IPS-NIHi11 (cell line): ENCODE measurements at places on chromosomes 12 and 14.
A peak's percentile ranks its signal among the peaks of the same experiment; 100 is the strongest.

DNA sequence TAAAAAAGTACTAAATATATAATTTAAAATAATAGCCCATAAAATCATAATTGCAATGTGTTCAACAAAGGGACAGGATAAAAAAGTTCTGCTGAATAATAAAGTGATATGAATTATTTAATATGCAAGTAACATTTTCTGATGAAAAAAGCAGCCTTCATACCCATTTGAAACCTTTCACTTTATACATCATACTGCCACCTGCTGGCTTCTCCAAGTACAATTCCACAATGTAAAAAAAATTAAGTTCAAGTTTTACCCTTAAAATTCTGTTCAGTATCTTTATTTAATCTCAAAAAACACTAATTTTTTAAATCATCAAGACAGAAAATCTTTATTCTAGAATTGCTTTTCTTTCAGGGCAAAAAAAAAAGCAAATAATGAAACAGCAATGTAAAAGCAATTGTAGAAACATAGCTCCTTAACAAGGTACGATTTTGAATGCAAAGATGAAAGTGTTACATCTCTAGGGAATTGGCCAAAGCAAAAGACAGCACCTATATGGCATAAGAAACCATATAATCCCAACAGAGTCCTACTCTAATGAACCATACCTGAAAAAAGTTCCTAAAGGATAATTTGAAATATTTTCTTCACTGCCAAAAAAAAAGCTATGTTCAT, 15.0 kb downstream of the MDM1 start:
- peak; percentile 29 for DNase-seq

- no peak for DNase-seq
Observed at GRCh38 chr14:95006051-95006450, 151.3 kb downstream of the DICER1 start.

DNA sequence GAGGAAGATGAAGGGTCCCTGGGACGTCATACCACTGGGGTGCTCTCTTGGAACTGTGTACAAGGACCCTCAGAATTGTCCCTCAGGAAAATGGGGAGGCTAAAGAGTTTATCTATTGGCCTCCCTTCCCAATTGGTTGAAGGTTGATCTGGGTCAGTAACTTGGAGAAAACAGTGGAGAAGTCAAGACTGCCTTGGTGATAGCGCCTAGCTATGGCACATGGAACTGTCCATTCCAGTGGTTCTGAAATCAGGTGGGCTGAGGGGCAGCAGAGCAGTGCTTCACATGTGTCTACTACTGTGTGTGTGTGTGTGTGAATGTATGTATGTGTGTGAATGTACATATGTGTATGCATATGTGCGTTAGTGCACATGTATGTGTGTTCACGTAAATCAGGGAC, 316.1 kb downstream of the AACS start:
- peak; percentile 29 for DNase-seq

DNA sequence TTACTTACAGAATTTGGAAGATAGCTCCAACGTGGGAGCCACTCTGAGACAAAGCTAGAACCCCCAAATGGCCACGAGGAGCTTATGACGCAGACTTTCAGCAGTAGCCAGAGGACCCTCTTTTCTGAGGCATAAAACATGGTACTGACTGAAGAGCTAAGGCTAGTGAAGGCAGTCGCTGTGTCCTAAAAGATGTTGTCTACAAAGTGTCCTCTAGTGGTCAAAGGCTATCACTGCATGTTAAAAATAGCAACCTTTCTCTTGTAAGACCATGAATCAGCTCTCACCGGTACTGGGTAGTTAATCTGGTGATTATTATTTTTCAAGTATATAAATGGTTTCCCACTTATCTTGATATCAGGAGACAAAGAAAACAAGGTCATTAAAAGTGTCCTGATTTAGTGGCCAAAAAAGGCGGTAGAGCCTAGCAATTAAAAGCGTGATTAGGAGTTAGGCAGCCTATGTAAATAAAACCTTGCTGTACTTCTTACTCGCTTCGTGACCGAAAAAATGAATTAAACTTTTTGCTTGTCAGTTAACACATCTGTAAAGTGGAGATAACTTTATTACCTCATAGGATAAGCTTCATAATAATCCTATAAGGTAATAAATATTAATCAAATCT, 47.0 kb upstream of the LGR5 start:
- DNase-seq, result peak; percentile 79

- no peak for DNase-seq
Observed at GRCh38 chr14:52412426-52412825, 98.3 kb downstream of the PTGER2 start.

DNA sequence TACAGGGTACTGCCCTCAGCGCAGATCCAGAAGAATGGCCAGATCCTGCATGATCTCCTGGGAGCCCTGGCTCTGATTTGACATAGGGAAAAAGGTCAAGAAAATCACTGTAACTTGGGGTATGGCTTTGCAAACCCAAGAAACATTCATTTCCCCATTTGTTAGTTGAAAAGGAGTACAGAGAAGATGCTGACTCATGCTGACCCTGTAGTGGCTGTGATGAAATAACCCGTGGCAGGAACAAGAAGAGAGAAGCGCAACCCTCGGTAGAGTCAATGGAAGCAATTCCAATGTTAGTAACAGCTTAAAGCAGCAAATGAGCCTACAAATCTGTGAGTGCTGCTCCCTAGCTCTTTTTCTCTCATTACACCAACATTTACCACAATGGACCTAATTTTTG, 281.6 kb upstream of the NPAS3 start:
- DNase-seq, result peak; percentile 6

GRCh38 chr14:20719777-20720176, 25.9 kb upstream of the EDDM3A start:
- no peak for DNase-seq

- no peak for DNase-seq
Observed at GRCh38 chr12:71719647-71720370, 33.9 kb downstream of the TMEM19 start.

- no peak for DNase-seq
Observed at GRCh38 chr12:46267825-46268582, 839 bp downstream of the SLC38A1 start.

- no peak for DNase-seq
Observed at GRCh38 chr12:51900323-51900889, 6.9 kb upstream of the ACVRL1 start.

DNA sequence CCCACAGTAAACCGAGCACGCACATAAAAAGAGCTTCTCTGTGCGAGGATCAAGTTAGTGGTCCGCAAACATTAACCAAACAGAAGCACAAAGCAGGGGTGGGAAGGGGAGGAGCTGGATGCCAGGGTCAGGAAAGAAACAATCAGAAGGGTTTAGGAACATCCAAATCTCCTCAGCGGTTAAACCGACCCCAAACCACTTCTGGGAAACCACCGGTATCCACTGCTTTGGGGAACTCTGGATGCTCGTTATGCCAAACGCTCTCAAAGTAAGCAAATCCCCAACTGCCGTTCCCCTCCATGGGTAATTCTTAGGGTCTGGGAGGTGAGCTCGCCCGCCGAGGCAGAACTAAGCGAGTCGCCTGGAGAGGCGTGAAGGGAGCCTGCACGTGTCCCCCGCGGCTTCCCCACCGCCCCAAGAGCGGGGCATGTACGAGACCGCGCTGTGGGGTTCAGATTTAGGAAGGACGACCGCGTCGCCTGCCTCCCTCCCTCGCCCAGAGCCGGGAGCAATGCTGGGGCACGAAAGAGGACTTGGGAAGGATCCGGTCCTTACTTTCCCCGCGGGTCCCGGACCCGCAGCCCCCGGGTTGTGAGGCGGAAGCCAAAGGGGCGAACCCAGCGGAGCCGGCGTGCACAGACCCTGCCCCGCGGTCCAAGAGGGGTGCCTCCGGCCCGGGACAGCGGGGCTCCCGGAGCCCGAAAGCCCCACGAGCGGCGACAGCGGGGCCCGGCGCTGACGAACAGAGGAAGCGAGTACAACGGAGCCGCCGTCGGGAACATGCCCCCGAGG, 711 bp downstream of the SBNO1 start:
- DNase-seq, result peak; percentile 38

DNA sequence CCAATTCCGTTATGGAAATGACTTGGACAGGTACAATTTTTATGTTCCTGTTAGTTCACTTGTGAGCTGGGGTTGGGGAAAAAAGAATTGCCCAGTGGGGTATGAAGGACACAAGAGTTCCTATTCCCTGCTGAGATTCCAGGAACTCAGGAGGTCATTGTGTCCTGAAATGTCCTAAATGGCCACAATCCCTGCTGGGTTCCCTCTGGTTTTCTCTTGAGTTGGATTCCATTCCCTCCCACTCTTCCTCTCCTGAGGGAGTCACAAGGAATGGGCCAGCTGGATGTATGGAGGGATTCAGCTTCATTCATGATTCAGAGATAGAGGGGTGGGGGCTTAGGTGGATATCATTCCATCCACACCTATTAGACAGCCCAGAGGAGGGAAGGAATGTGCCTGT, 34.5 kb upstream of the DCD start:
- no peak for DNase-seq

DNA sequence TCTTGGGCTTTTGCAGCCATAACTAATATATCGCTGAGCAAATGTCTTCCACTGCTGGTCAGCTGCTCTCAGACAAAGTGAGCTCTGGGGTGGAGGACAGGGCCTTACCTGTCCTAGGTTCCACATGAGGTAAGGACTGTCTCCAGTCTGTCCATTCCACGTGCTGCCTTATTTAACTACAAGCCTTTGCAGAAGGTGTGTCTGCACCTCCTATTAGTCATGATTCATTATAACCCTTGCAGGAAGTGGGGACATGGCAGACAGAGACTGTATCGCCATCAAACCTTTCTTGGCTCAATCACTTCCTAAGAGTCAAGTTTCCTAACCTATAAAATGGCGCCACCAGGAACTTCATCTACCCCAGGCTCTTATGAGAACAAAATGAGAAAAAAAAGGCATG, 46.9 kb downstream of the SLC25A47 start:
- no peak for DNase-seq

- peak; percentile 89 for DNase-seq
Observed at GRCh38 chr12:52884526-52885293, 20.2 kb downstream of the KRT8 start.

GRCh38 chr12:59808317-59808910, 212.6 kb downstream of the SLC16A7 start:
- peak; percentile 46 for DNase-seq

- DNase-seq, result no peak
Observed at GRCh38 chr14:21735639-21736307, 62.2 kb upstream of the OR4E1 start.

- no peak for DNase-seq
Observed at GRCh38 chr12:62720025-62720424, 214.9 kb downstream of the PPM1H start.

DNA sequence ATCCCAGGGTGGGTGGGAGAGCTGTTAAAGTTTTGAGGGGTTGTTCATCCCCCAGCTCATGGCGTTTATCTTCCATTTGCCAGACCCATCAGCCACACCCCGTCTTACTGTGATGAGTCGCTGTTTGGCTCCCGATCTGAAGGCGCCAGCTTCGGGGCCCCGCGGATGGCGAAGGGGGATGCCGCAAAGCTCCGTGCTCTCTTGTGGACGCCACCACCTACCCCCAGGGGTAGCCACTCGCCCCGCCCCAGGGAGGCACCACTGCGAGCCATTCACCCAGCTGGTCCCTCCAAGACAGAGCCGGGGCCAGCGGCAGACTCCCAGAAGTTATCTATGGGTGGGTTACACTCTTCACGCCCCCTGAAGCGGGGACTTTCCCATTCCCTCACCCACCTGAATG, 5.7 kb downstream of the RITA1 start:
- DNase-seq, result no peak

- DNase-seq, result no peak
Observed at GRCh38 chr14:24885410-24885913, 164.5 kb downstream of the STXBP6 start.

- DNase-seq, result peak; percentile 63
Observed at GRCh38 chr12:57766464-57767304, at the start of gene CYP27B1. CYP27B1 (minus strand) TSS chr12:57767078; CDS start chr12:57767041, 37 bp downstream.

DNA sequence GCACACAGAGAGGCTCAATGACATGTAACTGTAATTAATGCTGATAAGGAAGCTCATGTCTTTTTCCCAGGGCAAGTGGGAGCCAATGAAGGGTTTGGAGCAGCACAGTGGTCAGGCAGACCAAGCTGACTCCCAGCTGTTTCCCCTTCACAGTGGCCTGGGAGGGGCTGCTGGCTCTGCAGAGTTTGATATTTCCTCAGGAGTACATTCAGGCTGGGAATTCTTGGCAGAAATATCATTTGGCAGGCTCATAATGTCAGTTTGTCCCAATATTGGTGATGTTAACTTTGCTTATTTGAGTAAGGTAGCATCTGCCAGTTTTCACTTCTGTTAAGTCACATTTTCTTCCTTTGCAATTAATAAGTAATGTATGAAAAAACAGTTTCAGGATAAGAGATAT, 247.0 kb downstream of the EMP1 start:
- DNase-seq, result no peak

GRCh38 chr12:124259154-124260066, 35.5 kb upstream of the RFLNA start:
- no peak for DNase-seq

- DNase-seq, result no peak
Observed at GRCh38 chr14:77026930-77027537, 1.5 kb downstream of the IRF2BPL start.

DNA sequence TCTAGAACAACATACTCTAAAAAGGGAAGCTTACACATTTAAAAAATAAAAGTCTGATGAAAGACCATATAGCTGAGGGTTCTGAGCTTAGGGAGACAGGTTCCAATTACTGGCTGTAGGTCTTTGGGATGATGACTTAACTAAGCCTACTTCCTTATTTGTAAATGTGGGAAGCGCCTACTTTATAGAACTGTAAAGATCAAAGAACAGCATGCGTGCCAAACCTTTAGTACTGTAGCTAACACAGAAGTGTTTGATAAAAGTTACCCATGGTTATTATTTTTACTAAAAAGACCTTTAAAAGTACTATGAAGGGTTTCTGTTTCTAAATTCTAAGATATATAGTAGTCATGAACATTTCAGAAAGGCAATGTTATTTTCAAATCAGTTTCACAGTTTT, 35.7 kb downstream of the STK38L start:
- DNase-seq, result no peak

- no peak for DNase-seq
Observed at GRCh38 chr14:76169776-76170175, 18.1 kb downstream of the GPATCH2L start.

DNA sequence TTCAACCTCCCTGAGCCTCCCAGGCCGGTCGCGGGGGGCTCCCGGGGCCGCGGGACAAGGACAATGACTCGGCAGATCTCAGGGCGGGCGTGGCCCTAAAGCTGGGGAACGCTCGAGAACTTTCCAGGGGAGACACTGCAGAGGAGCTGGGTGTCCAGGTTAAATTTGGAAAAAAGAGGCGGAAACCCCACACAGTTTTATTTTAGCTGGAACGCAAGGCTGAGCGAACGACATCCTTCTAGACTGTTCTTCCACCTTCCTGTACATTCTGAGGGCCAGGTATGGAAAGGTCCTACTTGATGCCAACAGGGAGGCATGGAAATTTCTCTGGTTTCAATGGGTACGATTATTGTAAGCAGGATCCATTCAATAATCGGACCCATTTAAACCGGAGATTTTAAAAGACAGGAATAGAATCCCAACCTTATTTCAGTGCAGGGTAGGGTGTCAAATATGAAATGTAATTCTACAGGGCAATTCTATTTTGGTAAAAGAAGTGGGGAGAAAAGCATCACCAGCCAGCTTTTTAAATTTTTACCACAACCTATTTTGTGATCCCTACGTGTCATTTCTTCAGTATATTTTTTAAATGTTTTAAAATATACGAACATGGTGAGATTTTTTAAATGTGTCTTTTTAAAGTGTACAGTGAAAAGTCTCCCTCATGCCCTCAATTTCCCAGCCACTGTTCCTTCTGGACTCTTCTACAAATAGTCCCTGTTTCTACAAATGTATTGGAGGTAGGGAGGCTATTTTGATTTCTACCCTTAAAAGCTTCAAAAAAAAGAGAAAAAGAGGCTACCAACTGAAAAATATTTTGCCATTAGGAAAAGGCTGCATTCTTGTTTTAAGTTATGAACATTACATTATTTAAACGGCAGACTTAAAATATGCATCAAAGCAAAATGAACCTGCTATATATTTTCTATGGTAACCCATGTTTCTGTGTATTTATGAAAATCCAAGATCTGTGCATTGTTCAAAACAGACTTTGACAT, 1.1 kb upstream of the UBC start:
- DNase-seq, result no peak
